ENCODE measurements at places on chromosomes 7 and 10.

DNA sequence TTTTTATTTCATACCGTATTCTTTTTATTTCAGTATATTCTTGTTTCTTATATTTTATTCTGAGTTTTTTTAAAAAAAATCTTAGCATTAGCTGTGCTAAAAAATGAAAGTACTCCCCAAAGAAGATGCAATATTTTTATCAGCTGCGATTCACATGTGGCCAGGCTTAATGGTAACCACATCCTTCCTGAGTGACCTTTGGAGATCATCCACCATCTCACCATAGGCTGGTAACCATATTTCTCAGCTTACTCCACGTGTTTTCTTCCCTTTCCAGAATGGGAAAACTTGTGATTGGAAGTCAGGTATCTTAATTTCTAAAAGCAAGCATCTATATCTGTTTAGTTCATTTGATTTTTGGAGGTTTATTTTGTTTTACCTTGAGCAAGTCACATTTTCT lies 18.8 kb upstream of the LIPM start:
- no peak for DNase-seq

DNA sequence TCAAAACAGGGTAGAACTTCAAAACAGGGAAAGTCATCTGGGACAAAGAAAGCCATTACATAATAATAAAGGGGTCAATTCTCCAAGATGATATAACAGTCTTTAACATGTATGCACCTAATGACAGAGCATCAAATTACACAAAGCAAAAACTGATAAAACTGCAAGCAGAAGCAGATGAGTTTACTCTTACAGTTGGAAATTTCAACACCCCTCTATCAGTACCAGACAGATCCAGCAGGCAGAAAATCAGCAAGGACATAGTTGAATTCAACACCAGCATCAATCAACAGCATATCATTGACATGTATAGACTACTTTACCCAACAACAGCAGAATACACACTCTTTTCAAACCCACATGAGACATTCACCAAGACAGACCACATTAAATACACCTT lies 233.0 kb upstream of the NEBL start:
- no peak for DNase-seq

GRCh38 chr10:133176546-133176945 lies 16.5 kb downstream of the KNDC1 start:
- no peak for DNase-seq

- DNase-seq, result no peak
Measured at GRCh38 chr10:12018438-12019282, 23.9 kb downstream of the UPF2 start.

- DNase-seq, result no peak
Measured at GRCh38 chr7:6262221-6262620, 10.2 kb downstream of the CYTH3 start.

DNA sequence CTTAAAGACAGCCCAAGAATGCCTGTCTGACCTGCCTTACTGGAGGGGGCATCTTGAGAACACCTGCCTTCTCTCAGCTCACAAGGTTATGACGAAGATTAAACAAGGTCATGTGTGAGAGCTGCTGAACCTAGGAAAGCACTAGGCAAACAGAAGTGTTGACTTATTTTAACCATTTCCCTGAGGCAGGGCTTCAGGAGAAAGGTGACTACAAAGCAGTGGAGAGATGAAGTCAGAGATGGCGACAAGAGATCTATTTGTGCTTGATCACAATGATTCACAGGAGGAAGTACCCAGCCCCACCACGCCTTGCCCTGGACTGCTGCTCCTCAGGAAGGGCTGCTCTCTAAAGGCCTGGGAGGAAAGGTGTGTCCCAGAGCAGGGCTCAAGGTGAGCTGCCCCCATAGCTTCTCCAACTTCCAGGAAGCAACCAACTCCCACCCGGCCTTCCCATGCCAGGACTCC lies 27.8 kb downstream of the STN1 start:
- no peak for DNase-seq

DNA sequence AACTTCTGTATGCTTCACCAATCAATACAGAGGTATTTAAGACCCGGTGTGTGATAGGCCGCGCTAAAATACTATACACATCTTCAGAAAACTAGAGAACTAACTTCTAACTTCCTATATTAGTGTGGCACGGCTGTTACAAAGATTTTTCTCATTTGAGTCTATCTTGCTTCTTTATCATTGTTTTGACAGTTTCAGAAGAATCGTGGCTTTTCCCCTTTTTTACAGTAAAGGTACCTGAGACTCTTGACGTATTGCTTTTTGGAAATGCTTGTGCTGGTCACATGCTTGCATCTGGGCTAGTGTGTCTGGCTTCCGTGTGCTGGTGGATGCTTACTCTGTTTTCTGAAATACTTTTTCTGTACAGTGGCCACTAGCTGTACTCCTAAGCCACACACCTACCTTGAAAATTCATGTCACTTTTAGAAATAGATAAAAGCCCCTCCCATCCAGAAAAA lies 12.7 kb downstream of the IKZF1 start:
- peak; percentile 74 for DNase-seq

- DNase-seq, result no peak
Measured at GRCh38 chr10:132356621-132357195, 24.7 kb downstream of the LRRC27 start.

DNA sequence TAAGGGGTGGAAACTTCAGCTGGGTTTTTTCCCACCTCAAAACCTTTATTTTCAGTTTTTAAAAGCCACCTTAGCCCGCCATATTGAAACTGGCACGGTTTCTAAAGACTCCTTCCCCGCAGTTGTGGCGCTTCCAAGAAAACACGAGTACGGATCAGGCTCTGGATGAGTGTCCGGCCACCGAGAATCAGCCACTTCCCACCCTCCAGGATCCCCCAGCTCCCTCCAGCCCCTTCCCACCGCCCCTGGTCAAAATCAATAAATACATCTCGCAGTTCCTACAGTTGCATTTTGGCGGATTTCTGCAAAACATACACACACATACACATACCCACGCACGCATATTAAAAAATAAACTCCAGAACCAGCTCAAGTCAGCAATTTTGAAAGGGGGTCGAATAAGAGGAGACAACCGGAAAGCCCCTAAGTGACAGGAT lies 1.1 kb downstream of the SFMBT2 start:
- DNase-seq, result peak; percentile 69

DNA sequence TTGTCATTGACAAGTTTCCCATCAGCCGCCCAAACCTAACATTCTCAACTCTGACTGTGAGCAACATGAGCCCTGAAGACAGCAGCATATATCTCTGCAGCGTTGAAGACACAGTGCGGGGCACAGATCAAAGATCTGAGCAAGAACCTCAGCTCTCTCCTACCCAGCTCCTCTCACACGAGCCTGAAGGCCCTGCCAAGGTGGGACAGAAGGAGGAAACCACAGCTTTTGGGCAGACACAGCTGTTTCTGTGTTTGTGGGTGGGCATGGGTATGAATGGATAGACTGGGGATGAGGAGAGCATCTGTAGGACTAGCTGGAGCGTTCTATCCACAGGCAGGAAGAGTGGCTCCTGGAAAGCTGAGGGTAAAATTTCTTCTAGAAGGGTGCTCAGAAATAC lies 8.5 kb upstream of the PRSS1 start:
- DNase-seq, result no peak

DNA sequence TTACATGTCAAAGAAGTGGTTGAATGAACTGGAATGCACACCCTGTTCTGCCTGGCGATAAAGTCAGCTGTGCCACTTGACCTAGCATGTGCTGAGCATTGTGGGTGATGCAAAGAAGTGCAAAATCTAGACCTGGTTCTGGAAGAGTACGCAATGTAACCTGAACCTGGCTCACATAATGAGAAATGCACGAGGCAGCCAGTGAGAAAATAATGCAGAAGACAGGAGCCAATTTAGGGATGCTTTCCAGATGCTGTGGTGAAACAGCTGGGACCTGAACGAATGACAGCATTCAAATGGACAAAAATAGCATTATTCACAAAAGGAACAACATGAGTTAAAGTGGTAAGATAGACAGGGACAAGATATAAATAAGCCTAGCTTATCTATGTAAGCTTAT lies 402.6 kb downstream of the SORCS1 start:
- DNase-seq, result no peak

DNA sequence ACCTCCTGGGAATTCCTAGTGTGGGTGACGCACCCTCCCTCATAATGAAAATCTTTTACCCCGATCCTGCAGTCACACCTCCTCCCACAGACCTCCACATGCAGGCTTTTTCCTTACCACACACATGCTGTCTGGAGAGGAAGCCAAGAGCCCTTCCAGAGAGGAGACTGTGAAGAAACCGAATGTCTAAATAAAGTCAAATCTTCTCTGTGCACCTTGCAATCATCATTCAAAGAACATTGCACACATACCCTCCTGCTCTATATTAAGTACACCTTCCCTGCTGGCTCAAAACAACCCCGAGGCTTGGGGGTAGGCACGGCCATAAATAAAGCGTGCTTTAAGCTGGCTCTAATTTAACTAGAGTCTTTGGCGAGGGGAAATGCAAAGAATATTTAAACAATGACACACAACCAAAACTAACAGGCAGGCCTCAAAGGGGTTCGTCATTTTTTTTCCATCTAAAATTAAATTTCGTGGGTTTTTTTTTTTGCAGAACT lies 34.9 kb downstream of the CALML3 start:
- DNase-seq, result no peak

GRCh38 chr10:3926675-3927525 lies 141.9 kb upstream of the KLF6 start:
- DNase-seq, result peak; percentile 17

DNA sequence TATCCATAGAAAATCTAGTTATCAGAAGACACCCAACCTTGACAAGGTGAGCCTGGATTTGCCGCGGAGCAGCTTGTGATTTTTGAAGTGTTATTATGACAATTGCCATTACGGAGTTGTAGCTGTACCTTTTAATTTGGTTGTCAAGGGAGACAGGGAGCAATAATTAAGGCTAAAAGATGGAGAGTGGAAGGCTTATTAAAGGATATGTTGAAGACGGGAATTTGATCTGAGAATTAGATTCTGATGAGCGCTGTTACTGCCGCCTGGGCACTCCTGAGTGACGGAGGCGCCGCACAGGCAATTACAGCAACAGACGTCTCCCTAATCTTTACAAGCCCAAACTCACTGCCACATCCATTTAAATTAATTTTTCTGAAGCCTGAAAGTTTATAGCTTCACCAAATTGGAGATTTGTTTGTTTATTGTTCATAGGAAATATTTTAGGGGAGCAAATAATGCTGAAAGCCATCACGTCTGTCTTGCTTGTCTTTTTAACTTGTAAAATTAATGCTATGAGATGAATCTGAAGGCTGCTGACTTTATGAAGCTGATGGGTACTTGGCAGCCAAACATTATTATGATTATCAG lies 475.0 kb upstream of the ADARB2 start:
- DNase-seq, result no peak

DNA sequence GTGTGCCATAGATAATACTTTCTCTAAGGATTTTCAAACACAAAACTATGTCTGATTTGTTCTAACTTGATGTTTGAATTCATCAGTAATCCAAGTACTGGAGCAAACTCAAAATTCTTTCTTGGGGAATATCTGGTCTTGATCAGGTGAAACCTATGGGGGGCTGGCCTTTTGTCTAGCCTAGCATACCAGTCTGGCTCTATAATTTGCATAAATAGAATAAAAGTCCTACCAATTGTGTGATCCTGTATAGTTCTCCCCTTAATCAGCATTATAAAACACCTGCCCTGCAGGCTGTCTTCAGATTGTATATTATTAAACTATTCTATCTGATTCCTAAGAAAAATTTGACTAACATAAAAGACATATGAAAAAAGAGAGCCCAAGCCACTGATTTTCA lies 233.8 kb upstream of the LRRN3 start:
- DNase-seq, result no peak

DNA sequence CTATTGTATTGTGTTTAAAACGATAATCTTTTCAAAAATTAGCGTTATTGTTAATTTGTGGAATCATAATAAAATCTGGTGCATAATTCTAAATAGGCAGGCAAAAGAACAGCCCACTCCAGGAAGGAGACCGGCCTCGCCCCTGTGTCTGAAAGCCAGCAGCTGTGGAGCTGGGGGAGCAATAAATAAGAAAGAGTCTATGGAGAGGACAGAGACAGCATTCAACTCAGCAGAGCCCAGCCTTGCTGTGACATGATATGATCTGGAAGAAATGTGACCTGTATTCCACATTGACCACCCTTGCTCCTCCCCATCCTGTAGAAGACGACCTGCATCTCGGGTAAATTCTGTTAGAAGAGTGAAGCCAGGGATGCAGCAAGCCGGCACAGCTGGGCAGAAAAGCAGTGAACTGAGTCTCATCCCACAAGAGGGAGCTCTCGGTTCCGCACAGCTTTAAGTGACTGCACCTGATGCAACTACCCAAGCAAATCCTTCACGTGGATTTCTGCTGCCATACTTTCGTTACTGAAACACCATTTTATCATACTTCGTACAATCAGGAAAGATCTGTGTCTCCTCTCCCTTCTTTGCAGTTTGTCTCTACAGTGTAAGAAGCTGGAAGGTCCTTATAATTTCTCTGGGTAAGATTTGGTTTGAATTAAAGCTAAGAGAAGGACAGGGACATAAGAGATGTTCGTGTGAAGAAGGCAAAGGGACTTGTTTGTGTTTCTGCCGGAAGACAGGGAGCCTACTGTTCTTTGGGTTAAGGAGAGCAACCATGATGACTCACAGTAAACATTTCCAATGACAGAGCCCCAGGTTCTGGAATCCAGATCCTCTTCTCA lies 427.1 kb downstream of the GPAM start:
- DNase-seq, result peak; percentile 10

GRCh38 chr7:74253331-74253730 lies 868 bp downstream of the RFC2 start:
- no peak for DNase-seq

- DNase-seq, result no peak
Measured at GRCh38 chr7:20539201-20539600, 76.3 kb upstream of the ABCB5 start.

GRCh38 chr10:49115015-49115795 lies at the start of gene VSTM4:
VSTM4 (minus strand) TSS chr10:49115522; CDS start chr10:49115485, 37 bp downstream.
- no peak for DNase-seq
